SK-MEL-5 (cell line): ENCODE measurements at places on chromosomes 1 and 21.
A peak's percentile ranks its signal among the peaks of the same experiment; 100 is the strongest.

GRCh38 chr1:85579622-85580021 is 939 bp upstream of the CCN1 start:
- DNase-seq = no peak

DNA sequence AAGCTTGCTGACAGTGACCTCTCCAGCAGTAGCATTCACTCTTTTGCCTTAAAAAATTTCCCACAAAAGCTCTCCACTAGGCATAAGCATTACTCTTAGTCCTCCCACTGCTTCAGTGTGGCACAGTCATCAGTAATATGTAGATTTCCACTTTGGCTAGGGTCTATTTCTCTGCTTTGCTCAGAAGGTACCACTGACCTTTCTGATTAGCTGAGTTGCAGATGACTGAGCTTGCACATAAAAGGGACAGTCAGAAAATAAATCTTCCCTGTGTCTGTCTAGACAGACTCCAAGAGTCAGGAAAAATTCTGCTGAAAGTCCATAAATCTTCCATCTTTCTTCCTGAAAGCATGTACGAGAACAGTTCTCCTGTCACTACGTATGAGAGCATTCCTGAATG is 56.6 kb upstream of the APP start:
- DNase-seq = no peak

- DNase-seq = peak; percentile 83
Measured at GRCh38 chr1:159009704-159010361, at the start of gene IFI16. TSS of gene IFI16 (plus strand) at chr1:159009907. CDS start at chr1:159014681, 4,774 bp downstream.

DNA sequence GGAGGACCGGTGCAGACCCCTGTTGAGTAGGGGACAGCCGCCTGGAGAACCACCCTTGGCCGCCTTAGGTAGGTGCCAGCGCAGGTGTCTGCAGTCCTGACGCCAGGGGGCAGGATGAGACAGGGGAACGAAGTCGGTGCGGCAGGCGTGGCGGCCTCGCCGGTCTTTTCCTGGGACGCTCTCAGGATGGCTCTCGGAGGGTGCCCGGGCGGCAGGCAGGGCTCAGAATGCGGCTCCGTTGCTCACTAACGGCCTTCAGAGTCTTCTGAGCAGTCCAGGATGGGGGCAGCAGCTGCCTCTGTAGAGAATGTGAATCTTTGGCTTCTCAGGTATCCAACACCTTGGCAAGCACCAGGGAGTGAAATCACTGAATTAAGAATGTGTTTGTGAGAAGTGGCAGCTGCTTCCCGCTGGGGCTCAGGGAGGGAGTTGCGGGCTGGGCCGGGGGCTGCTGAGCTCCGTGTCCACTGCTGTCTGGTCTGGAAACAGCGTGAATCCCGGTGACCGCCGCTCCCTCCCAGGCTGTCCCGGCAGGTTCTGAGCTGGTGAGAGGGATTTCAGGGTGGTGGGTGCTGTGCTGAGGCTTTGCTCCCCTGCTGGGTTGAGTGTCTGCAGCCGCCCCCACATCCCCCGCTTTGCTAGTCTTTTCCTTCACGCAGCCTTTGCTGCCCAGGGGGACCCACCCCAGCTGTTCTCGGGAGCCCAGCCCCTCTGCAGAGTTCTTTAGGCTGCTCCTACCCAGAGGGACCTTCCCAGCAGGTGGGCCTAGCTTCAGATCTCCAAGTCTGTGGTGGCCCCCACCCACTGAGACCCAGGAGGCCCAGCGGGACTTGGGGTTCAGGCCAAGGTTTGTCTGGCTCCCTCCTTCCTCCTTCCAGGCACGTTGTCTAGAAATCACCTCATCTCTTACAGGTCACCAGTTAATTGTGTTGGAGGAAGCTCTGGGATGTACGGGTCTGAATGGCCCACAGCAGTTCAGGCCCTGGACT is 11.1 kb upstream of the C1orf174 start:
- peak; percentile 70 for DNase-seq

- DNase-seq = no peak
Measured at GRCh38 chr1:156390469-156391365, 21.7 kb downstream of the RHBG start.

DNA sequence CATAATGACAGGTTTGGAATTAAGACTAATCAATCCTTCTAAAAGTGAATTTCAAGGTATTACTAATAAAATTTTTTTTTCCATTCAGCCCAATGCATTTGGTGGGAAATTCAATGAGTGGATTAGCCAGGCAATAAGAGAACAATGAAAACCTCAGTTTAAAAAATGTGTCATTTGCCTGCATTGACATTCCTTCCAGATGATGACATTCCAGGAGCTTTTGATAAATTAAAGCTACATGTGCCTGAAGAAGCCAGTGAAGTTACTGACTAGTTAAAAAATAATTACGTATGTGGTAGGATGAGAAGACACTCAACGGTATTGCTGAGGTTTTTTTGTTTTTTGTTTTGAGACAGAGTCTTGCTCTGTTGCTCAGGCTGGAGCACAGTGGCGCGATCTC is 37.9 kb upstream of the RC3H1 start:
- no peak for DNase-seq

DNA sequence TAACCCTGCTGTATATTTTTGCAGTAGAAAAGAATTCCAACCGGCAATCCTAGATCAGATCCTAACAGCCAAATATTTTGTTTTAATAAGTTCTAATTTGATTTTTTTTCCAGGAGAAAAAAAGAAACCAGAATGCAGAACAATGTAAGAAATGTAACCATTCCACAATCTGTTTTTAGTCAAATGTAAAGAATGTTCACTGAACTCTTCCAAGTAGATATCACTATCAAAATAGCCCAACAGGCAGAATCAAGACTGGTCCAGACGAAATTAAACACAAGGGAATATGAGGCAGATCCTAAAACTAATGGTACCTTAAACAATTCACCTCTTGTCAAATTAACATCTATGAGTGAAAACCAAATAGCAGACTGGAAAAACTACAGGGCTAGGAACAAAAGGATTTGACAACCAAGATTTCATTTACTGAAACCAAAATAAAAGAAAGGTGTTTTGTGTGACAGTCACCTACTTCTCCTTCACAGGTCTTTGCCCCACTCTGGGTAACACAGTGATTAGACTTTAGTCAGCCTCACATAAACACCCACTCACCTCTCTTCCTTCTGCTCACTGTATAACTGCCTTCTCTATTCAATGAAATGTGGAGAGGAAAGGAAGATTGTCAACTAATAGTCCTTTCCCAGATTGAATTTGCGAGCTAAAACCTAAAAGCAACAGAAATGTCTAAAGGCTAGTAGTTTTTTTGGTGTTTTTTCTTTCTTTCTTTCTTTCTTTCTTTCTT is 137.9 kb downstream of the FAF1 start:
- no peak for DNase-seq

GRCh38 chr1:36093929-36094328 is 5.2 kb downstream of the ADPRS start:
- DNase-seq = peak; percentile 10

DNA sequence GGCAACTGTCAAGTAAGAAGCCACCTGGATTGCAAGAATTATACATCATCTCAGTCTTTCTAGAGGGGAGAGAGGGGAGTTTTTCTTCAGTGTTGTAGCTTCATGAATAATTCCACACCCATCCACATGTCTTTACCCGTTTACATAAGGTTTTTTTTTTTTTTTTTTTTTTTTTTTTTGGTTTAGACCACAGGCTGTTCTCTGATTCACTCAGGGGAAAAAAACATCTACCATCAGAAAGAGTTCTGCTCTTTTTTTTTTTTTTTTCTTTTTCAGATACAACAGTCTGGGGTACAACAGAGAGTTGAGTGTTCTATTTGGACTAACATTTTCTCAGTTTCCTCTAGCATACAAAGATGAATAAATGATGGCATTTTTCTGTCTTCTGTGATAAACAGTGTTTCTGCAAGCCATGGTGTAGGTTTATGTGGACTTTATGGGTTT is 4.9 kb upstream of the KIF14 start:
- peak; percentile 92 for DNase-seq

DNA sequence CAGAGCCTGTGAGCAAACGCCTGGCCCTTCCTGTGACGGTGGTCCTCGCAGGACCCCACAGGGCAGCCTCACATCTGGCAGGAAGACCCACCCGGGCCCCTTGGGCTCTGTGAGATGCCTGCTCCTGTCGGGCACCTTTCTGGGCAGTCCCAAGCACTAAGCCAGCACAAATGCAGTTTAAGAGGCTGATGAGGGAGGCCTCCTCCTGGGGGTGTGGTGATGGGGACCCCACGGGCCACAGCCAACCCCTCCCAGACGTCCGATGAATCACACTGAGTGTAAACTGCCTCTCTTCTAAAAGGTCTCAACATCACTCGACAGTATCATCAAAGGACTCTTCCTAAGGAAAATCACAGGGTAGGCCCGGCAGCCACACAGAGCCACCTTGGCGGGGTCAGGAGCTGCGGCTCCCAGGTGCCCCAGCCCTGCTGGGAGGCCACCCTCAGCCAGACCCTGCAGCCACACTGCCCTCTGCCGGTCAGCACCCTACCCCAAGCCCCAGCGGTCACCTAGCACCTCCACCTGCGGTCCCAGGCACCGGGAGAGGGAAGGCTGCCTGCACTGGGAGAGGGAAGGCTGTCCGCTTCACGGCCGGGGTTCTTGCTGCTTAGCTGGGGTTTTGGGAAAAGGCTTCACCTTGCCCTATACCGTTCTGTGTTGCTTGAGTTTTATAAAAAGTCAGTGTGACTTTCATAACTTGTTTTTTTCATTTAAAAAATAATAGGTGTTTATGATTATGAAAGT is 3.9 kb upstream of the PRKCZ start:
- peak; percentile 60 for DNase-seq

- DNase-seq = no peak
Measured at GRCh38 chr1:183635099-183635605, 431 bp downstream of the ARPC5 start.

- DNase-seq = no peak
Measured at GRCh38 chr1:146020058-146021049, 1.2 kb downstream of the HJV start.

DNA sequence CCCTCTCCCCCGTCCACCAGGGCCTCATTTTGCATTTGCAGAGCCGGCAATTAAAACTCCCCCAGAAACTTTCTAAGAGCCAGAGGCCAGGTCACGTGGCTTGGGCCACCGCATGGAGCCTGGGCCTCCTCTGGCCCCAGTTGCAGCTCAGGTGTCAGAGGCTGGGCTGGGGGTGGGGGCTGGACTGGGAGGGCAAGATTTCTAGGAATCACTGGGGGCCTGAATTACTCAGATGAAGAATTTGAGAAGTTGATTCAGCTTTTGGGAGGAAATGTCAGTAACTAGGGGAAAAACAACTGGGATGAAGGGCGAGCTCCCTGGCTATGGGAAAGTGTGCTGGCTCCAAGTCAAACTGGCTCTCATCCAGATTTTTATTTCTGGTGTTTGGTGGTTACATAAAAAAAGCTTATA is 151.0 kb downstream of the CDC7 start:
- no peak for DNase-seq

- no peak for DNase-seq
Measured at GRCh38 chr1:81801651-81802456, 1.1 kb downstream of the ADGRL2 start.

DNA sequence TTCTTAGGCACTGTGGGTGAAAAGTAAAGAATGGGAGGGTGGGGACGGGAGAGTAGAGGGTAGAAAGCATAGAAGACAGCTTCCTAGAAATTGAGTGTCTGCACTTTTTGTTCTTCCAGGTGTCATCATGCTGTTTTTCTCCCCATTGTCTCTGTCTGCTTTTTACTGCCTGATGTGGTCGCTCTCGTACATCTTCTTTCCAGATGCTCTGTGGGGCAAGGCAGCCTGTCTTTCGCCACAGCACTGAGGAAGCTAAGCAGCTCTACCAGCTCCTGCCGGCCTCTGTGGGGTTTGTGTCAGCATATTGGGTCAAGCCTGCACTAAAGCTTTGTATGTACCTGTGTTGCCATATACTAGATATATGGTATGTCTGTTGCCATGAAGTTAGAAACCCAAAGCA is 13.2 kb downstream of the TMEM269 start:
- no peak for DNase-seq

DNA sequence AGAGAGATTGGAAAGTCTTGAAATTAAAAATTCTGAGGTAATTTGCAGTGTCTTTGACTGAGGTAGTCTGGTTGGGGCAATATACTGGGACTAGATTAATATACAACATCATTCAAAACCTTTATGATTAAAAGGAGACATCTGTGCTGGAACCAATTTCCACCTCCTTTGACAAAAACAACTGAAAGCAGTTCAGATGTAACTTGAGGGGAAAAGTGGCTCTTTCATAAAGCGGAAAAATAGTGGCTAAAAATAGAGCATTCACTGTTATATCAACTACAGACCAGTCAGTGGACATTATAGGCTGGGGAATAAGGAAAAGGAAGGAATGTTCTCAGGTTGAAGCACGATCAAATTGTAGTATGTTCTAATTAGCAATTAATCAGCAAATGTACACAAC is 635.9 kb downstream of the SMYD3 start:
- DNase-seq = no peak

GRCh38 chr1:66693856-66694255 is 58.4 kb upstream of the DYNLT5 start:
- DNase-seq = no peak

- no peak for DNase-seq
Measured at GRCh38 chr1:202090994-202091393, 31.7 kb upstream of the GPR37L1 start.

- no peak for DNase-seq
Measured at GRCh38 chr1:24409535-24409934, 4.0 kb downstream of the STPG1 start.

- DNase-seq = no peak
Measured at GRCh38 chr1:228979325-228979699, 244.0 kb downstream of the RHOU start.

GRCh38 chr21:33265664-33266049 is 510 bp upstream of the IL10RB start:
- no peak for DNase-seq

DNA sequence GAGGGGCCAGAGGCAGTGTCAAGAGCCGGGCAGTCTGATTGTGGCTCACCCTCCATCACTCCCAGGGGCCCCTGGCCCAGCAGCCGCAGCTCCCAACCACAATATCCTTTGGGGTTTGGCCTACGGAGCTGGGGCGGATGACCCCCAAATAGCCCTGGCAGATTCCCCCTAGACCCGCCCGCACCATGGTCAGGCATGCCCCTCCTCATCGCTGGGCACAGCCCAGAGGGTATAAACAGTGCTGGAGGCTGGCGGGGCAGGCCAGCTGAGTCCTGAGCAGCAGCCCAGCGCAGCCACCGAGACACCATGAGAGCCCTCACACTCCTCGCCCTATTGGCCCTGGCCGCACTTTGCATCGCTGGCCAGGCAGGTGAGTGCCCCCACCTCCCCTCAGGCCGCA is at the start of gene BGLAP:
BGLAP (plus strand) TSS at position 259 of the 400 bp plus-strand sequence; CDS start at position 307, 48 bp downstream.
- DNase-seq = no peak

DNA sequence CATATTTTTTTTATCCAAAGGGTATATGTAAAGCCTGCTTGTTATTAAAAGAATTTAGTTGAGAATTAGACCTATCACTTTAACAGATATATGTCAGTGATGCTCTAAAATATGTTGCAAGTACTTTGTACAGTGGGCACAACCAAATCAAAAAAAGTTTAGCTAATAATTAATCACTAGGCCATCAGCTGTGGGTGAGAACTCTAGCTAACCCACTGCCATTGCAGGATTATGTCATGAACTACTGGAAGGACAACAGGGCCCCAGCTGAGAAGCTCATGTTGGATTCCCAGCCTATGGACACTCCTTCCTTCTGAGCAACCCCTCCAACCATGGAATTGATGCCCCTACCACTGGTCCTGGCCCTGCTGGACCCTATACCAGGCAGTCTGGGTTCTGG is 6.8 kb upstream of the CHIA start:
- no peak for DNase-seq

- DNase-seq = no peak
Measured at GRCh38 chr1:60591583-60591982, 490.8 kb upstream of the NFIA start.
